ENCODE measurements at places on chromosomes 5 and 9.

- no peak for DNase-seq
Observed at GRCh38 chr5:33306758-33307157, 134.0 kb upstream of the TARS1 start.

GRCh38 chr5:142686968-142687367, 1.1 kb upstream of the FGF1 start:
- no peak for DNase-seq

GRCh38 chr5:132225165-132226032, 2.3 kb downstream of the P4HA2 start:
- peak; percentile 47 for DNase-seq

DNA sequence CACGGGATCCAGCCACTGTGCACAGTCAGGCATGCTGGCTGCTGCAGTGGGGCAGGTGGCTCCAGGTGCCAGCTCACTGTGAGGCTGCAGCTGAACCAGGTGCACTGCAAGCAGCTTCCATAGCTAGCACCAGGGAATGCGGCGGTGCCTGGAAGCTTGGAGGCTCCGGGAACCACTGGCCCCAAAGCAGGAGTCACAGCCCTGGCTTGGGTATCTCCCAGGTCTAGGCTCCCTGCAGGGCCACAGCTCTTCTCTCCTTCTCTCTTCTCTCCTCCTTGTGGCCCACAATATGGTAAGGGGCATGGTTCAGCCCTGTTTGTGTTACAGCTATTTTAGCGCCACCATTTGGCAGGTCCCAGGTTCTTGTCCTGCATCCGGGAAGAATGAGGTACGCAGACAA, 6.7 kb upstream of the MTMR12 start:
- DNase-seq: no peak

- DNase-seq: no peak
Observed at GRCh38 chr5:108280248-108280647, 101.7 kb downstream of the FBXL17 start.

All from left lobe of liver (tissue), 2 donors.